Right atrium auricular region (tissue), 2 donors: ENCODE measurements at places on chromosomes 12 and 14.
A peak's percentile ranks its signal among the peaks of the same experiment; 100 is the strongest.

DNA sequence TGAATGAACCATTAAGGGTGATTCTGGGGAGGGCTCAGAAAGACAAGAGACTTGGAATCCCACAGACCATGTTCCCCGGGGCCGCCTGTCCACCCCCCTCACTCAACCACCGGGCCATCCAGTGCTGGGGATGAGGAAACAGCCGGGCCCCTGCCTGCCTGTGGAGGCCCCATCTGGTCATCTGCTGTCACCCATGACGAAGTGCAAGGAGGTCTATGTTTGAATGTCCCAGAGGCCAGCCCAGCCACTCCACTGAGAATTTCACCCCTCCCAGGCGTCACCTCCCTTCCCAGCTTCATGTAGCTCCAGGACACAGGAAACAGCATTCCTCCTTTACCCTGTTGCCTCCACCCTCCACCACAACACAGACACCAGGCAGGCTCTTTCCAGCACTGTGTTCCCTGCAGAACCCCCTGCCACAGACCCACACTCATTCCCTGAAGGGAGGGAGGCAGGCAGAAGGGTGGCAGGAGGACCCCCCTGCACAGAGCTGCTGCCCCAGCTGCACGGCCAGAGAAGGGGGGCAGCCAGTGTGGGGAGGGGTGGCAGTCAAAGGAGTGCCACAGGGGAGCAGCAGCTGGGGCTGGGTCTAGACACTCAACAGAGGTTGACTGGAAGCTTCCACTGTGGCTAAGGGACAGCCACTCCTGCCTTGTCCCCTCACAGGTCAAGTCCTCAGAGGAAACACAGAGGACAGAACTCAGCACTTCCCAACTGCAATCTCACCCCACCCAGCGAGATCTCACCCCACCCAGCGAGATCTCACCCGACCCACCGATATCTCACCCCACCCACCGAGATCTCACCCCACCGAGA lies 50.3 kb upstream of the PPP2R5C start:
- peak; percentile 43 for DNase-seq

GRCh38 chr14:60344751-60345150 lies 95.7 kb downstream of the PPM1A start:
- no peak for DNase-seq

GRCh38 chr12:49783917-49784676 lies 42.7 kb downstream of the TMBIM6 start:
- DNase-seq = no peak

DNA sequence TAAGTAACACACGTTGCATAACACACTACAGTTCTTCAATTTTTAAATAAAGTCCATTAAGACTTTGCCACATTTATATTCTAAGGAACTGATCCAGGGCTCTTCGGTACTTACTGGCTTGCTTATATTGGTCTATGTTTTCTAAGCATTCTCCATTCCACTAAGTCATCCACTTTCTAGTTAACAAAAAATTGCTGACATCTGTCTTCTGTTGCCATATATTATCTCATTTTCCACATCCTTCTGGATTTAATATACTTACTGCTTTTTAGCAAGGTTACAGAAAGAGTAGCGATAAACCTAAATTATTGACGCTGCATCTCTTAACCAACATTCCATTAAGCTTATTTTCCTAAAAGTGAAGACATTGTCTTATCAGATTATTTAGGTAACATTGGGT lies 238.4 kb upstream of the LRIG3 start:
- no peak for DNase-seq
